CD4-positive, alpha-beta T cell treated with Interferon alpha-2 for 1 hour (primary cell): ENCODE measurements at places on chromosomes 13 and 19.

GRCh38 chr13:95571941-95572340, 19.4 kb downstream of the CLDN10 start:
- DNase-seq = no peak

- no peak for DNase-seq
These were observed 42.3 kb downstream of the LYL1 start for GRCh38 chr19:13060233-13060963.

DNA sequence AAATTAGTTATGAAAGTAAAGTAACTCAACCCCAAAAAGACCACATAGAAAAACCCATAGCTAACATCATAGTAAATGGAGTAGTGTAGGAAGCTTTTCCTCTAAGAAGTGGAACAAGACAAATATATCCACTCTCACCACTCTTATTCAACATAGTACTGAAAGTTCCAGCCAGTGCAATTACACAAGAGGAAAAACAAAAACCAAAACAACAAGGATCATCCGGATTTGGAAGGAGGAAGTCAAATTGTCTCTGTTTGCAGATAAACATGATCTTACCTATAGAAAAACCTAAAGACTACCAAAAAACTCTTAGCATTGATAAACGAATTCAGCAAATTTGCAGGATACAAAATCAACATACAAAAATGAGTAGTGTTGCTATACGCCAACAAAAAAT, 8.5 kb upstream of the SIGLEC8 start:
- DNase-seq = no peak

- no peak for DNase-seq
These were observed 178.0 kb downstream of the KCTD12 start for GRCh38 chr13:76708138-76708688.

DNA sequence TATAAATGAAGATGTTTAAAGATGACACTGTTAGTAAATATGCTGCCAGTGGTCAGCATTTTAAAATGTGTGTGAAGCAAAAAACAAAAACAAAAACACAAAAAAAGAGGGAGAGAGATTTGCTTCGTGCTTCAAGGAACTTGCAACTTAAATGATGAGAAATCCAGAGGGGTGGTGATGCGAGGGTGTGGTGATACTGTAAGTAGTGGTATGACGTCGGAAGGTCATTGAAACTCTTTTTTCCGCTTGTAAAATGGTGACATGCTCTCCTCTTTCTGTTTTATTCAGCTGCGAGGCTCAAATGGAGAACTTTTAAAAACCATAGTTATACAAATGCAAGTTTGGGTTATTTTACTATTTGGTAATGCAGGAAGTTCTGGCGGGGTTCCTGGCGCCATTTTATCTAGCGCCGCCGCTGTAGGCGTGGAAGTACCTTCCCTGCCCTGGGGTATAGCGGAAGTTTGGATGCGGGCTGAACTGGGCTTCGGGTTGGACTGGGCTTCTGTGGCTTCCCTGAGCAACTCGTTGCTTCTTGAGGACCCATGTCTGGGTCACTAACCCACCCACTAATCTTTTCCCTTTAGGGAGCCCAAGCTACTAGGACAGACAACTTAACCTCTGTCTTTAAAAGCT, 34.8 kb downstream of the DGKH start:
- no peak for DNase-seq

GRCh38 chr19:37309834-37310575, 60.9 kb upstream of the ZNF527 start:
- no peak for DNase-seq

GRCh38 chr13:110647365-110647737, 32.0 kb downstream of the NAXD start:
- DNase-seq = no peak

- DNase-seq = peak; percentile 3
These were observed 71.3 kb downstream of the KLF12 start for GRCh38 chr13:74062933-74063332.

DNA sequence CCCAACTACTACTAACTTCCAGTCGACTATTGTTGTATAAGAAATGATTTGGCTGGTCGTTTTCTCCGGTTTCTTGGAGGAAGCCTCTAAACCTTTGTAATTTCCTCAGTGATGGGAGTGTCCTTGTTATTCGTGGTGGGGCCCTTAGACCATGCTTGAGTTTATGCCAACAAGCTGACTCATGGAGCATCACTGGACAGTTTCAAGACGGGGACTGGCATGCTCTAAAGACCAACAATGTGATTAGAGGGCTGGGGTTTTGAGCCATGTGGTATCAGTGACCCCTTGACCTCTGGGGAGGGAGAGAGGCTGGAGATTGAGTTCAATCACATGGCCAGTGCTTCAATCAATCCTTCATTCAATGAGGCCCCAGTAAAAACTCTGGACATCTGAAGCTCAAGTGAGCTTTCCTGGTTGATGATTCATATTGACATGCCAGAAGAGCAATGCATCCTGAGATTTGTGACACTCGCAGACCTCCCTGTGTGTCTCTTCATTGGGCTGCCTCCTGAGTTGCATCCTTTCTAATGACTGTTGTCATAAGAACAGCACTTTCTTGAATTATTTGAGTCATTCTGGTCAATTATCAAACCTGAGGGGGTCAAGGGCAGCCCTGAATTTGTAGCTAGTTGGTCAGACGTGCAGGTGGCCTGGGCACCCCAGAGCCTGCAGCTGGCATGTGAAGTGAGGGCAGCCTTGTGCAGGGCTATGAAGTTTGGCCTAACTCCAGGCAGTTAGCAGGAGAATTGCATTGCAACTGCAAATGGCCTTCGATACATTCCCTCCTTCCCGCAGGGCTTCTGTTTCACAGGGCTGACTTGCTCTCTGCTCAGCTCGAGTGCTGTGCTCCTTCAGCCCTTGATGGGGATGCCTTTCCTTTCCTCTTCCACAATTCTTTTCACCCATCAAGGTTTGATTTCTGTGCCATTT, 246.5 kb downstream of the FGF9 start:
- no peak for DNase-seq

DNA sequence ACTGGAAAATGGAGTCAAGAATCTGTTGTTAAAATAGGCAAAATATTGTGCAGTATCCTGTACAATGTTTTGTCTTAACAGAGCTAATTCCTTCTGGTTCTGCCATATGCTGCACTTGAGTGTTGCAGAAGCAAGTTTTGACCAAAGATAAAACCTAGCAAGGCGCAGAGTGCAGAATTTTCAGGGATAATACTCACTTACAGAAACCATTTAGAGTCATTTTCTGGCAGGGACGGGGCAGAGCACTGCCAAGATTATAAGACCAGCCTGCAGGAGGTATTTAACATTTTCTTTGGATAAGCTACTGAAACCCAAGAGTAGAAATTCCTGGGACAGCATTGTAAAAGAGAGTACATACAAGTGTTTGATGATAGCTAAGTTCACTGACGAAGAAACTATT, 159.5 kb upstream of the EDNRB start:
- DNase-seq = no peak

GRCh38 chr13:86020351-86021002, 221.3 kb upstream of the SLITRK6 start:
- DNase-seq = no peak

DNA sequence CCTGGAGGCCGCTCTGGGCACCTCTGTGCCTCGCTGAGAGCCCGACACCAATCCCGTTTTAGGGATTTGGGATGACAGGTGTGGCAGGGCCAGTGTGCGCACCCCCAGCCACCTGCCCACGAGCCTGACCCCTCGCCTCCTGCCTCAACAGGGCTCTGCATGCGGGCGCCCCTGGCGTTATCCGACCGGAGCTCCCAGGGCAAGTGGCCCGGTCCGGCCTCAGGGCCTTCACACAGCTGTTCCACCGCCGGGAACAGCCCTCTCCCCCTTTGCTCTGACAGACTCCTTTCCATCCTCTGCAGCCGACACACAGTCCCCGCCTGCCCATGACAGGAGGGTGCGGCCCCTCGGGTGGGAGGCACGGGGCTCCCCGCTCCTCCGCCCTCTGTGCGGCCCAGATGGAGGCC, 7.1 kb upstream of the WDR18 start:
- no peak for DNase-seq

GRCh38 chr13:77863144-77863543, 55.5 kb downstream of the EDNRB start:
- DNase-seq = no peak

- DNase-seq = peak; percentile 33
These were observed 2.0 kb upstream of the KCNN4 start for GRCh38 chr19:43782689-43783231.

- DNase-seq = peak; percentile 56
These were observed 51.6 kb upstream of the UBL3 start for GRCh38 chr13:29901710-29902631.

GRCh38 chr13:100803091-100803490, 128.5 kb upstream of the TMTC4 start:
- DNase-seq = no peak

DNA sequence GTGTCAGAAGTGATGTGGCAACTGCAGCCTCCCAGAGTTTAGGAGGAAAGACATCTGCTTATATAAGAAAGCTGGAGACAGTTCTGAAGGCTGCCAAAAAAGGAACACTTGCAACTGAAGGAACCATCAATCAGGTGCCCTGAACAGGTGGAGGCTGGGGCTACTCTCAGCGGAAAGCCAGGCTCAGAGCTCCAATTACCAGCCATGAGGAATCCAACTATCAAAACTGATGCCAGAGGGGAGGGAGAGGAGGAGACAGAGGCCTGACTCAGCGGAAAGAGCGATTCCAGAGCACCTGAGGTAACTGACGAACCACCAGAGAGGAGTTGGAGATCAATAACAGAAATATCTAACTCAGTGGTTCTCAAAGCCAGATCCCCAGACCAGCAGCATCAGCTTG, 24.3 kb downstream of the LEUTX start:
- no peak for DNase-seq

- no peak for DNase-seq
These were observed 29.4 kb upstream of the TFDP1 start for GRCh38 chr13:113555141-113555540.

DNA sequence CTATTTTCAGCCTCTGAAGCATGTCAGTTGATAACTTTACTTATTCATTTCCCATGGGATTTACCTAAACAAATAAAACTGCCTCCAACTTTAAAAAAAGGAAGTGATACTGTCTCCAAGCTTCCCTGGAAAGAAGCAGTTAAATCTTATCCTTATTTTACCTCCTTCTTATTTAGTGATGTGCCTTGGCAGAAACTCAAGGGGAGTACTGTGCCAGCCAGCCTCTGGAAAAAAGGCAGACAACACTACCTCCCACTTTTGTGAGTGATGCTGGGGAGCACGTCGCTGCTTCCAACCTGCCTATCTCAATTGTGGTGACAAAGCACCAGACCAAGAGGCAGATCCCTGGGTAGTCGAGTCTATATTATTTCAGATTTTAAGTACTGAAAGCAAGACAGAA, 765.6 kb downstream of the DIAPH3 start:
- no peak for DNase-seq

- no peak for DNase-seq
These were observed 15.2 kb upstream of the GJA3 start for GRCh38 chr13:20175907-20176652.

DNA sequence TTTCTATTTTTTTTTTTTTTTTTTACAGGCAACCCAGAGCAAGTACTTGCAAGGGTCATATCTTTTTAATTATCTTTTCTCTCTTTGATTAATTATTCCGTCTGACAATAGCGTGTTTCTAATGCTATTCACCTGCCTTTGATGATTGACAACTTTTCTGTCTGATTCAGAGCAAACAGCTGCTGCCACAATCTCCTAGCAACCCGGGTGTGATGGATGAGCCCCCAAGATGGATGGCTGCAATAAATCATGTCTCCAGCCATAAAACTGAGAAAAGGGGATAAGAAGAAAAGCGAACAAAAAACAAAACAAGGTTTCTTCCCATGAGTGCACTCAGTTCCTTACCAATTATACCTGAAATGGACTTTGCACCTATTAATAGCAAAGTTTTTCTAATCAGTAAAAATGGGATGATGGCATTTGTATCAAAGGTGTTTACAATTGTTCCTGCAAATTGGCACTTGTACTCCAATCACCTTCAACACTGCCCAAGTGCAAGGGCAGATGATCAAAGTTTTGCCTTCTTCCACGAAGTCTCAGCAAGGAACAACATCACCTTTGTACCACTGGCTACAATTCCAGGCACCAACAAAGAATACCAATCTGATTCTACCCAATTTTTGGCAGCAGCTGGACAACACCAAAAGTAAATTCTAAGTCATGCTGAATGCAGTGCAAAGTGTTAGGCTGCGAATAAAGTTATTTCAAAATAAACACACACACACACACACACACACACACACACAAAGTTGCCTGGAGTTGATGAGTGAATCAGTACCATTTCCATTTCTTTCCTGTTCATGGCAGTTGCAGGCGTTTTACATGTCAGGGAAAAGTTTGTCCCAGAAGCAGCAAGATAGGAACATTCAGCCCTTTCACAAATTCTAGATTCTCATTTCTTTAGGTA, 12.0 kb downstream of the TSHZ3 start:
- no peak for DNase-seq

DNA sequence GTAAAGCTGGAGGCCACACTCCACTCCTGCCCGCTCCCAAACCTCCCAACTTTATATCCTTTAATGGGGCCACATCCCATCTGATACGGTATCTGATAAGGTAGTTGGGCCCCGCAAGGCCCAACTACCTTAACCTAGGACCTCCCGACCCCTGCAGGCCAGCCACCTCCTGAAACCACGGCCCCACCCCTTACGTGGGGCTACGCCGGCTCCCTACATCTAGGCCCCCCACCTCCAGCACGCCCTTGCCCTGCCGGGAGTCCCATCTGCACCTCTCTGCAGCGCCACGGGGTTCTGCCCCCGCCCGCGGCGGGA, 2.2 kb downstream of the IGFLR1 start:
- DNase-seq = no peak

GRCh38 chr13:99258210-99258860, at the start of gene GPR18:
GPR18 (minus strand) TSS chr13:99258379; CDS start chr13:99255872, 2,507 bp downstream.
- DNase-seq = peak; percentile 73

- DNase-seq = no peak
These were observed 1.1 kb upstream of the MVB12A start for GRCh38 chr19:17418710-17419109.

DNA sequence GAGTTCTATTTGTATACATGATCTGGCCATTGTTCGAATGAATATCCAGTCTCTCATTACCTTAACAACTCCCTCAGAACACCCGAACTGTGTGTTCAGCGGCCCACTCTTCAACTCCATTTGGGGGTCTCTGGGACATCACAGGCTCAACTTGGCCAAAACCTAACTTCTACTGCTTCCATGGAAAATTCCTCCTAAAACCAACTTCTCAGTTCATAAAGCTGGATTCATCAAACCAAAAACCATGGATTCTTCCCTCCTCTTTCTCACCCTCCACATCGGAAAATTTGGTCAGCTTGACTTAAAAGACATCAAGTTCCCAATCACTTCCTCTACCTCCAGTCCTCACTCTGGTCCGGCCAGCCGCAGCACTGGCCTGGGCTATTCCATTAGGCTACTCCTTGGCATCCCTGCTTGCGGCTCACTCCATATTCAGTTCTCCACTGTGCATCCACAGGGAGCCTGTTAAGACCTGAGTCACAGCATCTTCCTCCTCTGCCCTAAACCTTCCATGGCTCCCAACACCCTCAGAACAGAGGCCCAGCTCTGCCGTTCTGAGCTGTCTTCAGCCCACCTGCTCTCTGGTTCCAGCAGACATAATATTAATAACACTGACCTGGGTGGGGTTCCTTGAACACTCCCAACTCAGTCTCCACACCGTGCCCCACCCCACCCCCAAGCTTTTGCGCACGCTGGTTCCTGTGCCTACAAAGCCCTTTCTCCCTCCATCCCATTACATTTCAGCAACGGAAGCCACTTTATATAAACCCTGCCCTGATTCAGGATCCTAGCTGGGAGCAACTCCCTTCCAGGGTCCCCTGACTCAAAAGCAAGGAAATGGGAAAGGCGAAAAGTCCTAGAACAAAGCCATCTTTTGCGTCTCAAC, 1.1 kb downstream of the ZNF792 start:
- DNase-seq = no peak

GRCh38 chr19:33440241-33440640, 66.7 kb downstream of the CEBPG start:
- no peak for DNase-seq
